Effector CD4-positive, alpha-beta T cell (primary cell): ENCODE measurements at places on chromosomes 16 and 17.

- no peak for DNase-seq
Observed at GRCh38 chr16:8577678-8578304, 12.5 kb downstream of the TMEM114 start.

- DNase-seq, result no peak
Observed at GRCh38 chr17:82848022-82848592, 8.3 kb upstream of the ZNF750 start.

GRCh38 chr17:80191192-80191591 lies 21.4 kb downstream of the CARD14 start:
- DNase-seq, result no peak

DNA sequence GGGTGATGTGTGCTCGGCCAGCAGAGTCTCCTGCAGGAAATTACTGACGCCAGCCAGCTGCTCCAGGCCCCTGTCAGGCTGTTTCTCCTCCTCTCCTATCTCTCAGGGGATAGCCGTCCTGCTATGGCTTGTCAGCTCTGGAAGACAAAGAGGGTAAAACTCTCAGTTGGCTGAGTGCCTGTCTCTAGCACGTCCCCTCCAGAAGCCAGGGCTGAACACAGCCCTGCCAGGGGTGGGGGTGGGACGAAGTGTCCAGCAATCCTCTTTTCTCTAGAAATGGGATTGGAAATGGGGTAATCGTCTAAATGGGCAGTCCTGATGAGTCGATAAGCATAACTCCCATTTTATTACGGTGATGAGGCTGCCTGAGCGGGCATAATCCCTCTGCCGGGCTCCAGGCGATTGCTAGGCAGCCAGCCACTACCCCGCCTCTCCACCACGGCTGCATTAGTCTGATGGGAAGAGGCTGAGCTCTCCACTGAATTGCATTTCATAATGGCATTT lies 89.1 kb upstream of the GNAO1 start:
- DNase-seq, result no peak

- DNase-seq, result no peak
Observed at GRCh38 chr17:15007147-15007553, 258.0 kb downstream of the PMP22 start.

GRCh38 chr16:48082516-48082915 lies 73.3 kb downstream of the ABCC12 start:
- DNase-seq, result no peak

- no peak for DNase-seq
Observed at GRCh38 chr17:47266782-47267181, 13.2 kb downstream of the ITGB3 start.

DNA sequence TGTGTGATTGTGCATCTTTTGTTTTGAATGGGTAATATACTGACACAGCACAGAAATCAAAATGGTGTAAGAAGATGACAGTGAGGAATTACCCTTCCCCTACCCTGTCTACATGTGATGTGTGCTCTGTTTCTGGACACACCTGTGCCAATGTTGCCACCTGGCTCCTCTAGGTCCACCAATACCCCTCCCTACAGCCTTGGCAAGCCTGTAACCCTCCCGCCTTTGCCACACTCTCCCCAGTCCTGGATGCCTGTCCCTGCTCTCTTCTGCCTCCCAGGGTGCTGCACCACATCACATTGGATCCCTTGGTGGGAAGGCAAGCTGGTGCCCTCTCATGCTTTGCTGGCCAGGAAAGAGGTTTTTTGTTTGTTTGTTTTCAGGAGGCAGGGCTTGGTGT lies 289.5 kb upstream of the N4BP1 start:
- no peak for DNase-seq

DNA sequence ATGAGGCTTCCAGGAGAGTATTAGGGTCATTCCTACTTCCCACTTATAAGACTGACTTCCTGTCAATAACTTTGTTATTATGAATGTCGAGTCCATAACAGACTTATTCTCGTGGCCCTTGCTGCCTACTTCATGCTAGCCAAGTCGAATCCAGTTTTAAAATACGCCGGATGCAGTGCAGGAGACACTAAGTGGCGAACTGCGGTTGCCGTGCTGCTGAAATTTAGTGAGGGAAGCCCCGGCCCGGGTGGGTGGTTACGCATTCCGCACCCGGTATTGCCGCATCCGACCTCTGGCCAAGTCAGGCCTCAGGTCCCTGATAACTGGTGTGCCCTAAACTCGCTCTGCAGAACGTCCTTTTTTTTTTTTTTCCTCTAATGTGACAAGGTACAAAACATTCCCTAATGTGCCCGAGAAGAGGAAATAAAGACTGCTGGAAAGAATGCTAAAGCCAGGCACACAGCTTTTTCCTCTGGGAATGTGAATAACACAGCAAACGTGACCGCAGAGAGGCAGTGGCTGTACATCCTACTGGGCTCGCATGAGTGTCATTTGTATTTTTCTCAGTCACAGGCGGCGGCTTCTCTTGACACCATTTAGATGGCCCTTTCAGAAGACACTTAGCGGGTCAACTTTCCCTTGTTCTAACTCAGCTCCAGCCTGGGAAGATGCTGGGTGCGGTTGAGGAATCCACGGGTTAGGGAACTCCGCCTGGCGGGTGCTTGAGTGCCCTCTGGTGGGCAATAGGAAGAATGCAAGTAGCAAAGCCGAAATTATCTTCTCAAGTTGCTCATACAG lies 7.1 kb upstream of the AKTIP start:
- peak; percentile 36 for DNase-seq

DNA sequence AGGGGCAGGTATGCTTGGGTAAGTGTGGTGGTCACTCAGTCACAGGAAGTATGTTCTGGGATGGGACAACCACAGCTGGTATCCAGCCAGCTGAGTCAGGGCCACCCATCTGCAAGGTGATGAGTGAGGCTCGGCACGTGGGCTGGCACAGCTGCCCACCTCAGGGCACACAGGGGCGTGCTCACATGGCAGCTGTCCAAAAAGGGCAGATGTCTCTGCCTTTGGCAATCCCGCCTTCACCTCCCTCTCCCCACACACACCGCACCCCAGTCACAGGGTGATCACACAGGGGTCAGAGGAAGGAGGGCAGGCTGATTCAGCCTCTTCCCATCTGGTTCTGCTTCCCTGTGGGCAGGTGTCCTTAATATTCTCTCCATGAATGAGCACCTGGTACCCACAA lies 85.9 kb upstream of the TOB1 start:
- no peak for DNase-seq

DNA sequence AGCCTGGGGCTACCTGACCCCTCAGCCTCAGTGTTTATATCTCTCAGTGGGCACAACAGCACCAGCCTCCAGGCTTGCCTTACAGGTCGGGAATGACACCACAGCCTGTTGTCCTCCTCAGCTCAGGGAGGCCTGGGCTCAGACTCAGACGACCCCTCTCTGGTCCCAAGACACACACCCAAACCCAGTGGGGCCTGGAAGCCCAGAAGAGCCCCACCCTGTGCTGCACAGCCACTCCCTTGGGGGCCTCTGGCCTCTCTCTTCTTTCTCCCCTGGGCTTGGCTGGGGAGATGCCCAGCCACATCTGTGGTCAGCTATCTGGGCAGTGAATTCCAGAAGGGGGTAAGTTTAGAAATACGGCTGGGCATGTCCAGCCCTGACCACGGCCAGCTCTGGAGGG lies 2.4 kb downstream of the NATD1 start:
- no peak for DNase-seq

DNA sequence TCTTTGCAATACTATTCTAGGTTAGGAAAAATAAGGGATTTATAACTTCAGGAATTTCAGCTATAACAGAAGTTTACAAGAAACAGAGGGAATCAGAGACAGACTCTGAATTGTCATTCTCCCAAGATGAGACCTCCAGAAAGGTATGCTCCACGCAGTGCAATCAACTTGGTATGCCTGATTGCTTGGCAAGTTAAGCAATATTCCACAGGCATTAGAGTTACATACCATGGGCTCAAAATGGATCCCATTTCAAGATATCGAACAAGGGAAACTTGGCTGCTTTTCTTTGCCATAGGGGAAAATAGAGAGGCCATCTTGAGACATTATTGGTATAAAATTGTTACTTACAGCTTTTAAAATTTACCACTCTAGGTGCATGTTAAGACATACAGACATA lies 615.6 kb upstream of the SOX9 start:
- no peak for DNase-seq

DNA sequence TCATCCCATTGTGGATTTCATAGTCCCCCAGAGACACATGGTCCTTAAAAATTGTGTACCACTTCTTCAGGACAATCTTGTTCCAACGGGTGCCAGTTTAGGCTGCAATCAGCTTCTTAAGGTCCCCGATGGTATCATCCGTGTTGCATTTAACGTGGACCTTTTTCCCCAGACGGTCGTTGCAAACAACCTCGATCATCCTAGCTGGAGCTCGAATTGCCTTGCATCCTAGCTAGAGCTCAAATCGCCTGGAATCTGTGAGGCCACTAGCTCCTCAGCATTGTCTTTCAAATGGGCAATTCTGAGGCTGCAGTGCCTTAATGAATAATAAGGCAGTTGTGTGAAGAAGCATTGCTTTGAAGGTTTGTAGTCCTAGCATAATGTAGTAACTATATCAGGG lies 37.7 kb upstream of the RHBDL3 start:
- no peak for DNase-seq

- DNase-seq, result no peak
Observed at GRCh38 chr17:11882716-11883115, 114.6 kb downstream of the ZNF18 start.

- no peak for DNase-seq
Observed at GRCh38 chr17:36142235-36142634, 34.2 kb downstream of the TBC1D3B start.

GRCh38 chr16:3133844-3134243 lies 985 bp upstream of the ZNF213 start:
- DNase-seq, result no peak
